ENCODE measurements at places on chromosomes 11 and 22.
A peak's percentile ranks its signal among the peaks of the same experiment; 100 is the strongest.

DNA sequence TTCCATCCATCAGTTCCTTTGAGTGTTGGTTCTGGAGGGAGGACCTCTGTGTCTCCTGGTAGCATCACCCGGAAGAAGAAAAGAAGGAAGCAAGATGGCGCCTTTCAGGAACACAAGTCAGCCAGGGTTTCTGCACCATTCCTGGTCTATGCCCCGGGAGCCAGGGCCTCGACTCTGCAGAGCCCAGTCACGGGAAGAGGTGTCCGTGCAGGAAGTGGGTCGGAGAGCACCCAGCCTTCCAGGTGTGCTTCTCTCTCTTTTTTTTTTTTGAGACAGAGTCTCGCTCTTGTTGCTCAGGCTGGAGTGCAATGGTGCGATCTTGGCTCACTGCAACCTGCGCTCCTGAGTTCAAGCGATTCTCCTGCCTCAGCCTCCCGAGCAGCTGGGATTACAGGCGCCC lies 21.2 kb downstream of the MRPL21 start:
- DNase-seq = no peak

DNA sequence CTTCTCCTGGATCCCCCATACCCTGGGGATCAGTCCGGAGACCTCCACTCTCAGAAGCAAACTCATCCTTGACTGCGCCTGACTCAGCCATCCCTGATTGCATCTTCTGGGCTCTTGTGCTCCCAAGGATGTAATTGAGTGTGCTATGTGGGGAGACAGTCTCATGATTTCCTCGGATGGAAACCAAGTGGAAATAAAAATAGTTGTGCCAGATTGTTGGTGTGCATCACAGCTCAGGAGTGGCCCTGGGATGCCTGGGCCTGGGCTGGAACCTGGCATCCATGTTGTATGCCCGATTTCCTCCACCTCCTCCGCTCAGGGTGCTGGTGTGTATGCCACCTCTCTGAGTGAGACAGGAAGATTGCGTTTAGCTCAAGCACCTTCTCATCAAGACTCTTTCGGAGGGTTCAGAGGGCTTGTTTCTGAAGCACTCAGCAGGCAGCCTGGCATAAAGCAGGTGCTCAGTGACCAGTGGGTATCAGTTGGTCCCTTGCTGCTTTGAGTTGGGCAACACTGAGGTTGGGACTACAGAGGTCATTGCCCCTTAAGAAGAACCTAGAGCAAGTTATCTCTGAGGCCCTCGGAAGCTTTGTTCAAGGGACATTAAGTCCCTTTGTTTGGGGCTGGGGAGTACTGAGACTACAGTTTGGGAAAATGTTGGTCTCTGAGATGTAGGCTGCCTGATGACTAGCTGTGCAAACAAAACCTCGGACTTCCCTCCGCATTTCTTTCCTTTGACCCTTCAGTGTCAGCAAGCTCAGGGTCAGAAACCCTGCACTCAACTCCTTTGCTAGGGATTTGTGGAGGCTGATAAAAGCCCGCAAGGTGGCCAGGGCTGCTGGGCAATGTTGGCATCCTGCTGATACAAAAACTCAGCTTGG lies 24.8 kb upstream of the MICAL2 start:
- DNase-seq = peak; percentile 75

DNA sequence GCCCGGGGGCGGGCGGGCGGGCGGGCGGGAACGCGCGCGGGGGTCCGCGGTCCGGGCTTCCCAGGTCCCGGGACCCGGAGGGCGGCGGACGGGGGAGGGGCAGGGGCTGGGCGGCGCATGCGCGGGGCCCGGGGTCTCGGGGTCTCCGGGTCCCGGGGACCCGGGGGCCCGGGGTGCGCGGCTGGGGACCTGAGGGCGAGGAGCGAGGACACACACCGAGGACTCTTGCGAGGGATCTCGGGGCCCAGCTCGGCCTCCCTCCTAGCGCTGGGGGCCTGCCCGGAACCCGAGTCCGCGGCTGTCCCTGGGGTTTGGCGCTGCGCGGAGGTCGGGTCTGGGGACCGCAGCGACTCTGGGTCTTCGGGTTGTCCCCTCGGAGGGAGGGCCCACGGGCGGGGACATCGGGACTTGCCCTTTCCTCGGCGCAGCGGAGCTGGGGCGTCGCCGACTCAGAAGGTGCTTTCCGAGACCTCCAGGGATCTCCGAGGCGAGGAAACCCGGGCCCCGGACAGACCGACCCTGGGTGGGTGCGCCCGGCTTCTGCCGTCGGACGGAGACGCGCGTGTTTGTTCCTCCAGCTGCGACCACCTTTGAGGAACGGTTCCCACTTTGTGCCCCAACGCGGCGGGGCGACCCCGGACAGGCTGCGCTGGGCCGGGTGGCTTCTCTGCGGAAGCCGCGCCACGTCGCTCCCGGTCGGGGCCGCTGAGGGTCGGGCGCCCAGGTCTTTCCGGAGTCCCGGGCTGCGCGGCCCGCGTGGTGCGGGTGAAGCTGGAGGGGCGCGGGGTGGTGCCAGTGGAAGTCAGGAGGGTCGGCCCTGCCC lies 540 bp downstream of the PPARA start:
- DNase-seq = peak; percentile 31

DNA sequence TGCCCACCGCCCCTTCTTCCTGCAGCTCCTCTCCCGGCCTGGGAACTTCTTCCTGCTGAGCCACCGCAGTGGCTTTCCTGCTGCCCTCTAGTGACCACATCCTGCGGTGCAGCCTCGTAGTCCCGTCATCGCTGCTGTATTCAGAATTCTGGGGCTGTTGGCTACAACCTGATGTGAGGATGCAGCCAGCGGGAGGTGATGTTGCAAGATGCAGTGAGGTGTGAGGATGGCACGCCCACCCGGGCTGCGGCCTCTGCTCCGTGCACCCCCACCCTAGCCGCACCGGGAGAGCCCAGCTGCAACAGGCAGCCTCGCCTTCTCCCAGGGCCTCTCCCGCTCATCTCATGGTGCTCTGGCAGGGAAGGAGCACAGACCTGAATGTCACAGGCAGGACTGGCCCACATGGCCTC lies 10.1 kb downstream of the CHST1 start:
- DNase-seq = peak; percentile 61

- DNase-seq = no peak
Measured at GRCh38 chr11:75812542-75813040, 2.4 kb upstream of the UVRAG start.

GRCh38 chr22:31130873-31131272 lies 8.1 kb downstream of the INPP5J start:
- no peak for DNase-seq

Measured in A549 (cell line).